WERI-Rb-1 (cell line): ENCODE measurements at places on chromosomes 11 and 22.

DNA sequence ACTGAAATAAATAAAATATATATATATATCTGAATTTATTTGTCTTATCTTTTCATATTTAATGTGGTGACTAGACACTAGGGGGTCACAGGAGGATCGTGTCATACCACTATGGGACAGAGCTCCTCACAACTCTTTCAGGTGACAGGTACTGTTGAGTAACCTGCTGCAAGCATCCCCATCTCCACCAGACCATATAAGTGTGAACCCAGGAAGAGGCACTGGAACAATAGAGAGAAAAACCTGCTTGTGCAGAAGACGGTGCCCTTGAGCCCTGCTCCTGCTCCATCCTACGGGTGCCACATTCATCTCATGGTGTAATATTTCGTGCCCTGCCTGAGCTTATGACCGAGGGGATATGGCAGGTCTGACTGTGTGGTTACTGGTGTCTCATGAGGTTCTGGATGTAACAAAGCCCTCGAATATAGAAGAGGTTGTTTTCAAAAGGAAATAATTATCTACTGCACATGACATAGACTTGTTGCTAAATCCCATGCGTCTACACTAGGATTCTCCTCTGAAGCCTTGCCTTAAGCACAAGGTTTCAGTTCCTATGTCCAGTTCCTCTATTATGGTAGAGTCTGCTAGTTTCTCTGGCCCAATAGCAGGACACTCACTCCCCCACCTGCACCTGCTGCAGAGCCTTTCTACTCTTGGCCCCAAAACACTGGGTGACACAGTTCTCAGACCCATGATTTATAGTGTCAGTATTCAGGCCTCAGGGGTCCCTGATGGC is 70.4 kb downstream of the GGTLC2 start:
- no peak for DNase-seq

GRCh38 chr22:33917744-33918406 is 2.4 kb downstream of the LARGE1 start:
- peak; percentile 46 for DNase-seq

DNA sequence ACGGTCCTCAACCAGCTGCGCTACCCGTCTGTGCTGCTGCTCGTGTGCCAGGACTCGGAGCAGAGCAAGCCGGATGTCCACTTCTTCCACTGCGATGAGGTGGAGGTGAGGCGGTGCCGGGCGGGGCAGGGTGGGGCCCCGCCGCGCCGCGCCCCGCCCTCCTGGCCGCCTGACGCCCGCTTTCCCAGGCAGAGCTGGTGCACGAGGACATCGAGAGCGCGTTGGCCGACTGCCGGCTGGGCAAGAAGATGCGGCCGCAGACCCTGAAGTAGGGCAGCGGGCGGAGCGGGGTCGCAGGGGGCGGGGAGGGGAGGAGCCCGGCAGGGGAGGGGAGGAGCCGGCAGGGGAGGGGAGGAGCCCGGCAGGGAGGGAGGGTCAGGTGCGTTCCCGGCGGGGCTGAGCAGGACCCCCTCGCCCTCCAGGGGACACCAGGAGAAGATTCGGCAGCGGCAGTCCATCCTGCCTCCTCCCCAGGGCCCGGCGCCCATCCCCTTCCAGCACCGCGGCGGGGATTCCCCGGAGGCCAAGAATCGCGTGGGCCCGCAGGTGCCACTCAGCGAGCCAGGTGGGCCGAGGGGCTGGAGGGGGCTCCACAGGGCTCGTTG is 14.7 kb downstream of the EPS8L2 start:
- DNase-seq = peak; percentile 76

- peak; percentile 81 for DNase-seq
Measured at GRCh38 chr11:134853992-134854991, 442.2 kb upstream of the B3GAT1 start.
